ENCODE measurements at places on chromosomes 7 and 10.

GRCh38 chr10:112614072-112614471, 167.1 kb downstream of the VTI1A start:
- no peak for DNase-seq

DNA sequence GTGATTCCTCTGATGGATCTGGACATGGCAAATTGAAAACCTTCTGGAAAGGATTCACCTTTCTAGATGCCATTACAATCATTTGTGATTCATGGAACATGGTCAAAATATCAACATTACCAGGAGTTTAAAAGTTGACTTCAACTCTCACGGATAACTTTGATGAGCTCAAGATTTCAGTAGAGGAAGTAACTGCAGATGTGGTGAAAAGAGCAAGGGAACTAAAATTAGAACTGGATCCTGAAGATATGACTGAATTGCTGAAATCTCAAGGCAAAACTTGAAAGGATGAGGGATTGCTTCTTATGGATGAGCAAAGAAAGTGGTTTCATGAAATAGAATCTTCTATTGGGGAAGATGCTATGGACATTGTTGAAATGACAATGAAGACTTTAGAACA, 293.6 kb downstream of the ARHGAP12 start:
- no peak for DNase-seq

DNA sequence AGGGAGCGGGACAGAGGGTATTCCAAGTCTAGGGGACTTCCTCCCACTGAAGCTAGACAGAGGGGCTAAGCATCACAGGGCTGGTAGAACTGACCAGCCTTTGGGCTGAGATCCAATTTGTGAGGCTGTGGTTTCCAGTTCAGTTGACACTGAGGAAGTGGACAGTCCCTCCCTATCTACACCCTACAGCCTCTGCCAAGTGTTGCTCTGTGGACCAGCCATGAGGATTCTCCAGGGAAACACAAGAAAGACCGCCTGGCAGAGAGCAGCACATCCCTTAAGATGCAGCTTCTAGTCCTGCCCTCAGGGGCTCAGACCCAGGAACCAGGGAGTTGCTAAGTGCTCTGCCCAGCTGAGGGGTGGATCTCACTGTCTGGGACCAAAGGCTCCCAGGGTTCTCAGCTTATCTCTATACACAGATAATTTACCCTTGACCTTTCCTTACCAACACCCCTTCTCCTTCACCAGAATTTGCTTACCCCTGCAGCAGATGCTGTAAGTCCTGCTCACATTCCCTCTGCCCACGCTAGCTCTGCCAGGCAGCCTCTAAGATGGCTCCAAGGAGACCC, 252.0 kb downstream of the SKIDA1 start:
- no peak for DNase-seq

GRCh38 chr7:49341849-49342248, 417.5 kb downstream of the CDC14C start:
- no peak for DNase-seq

GRCh38 chr10:1156616-1156886, 100.4 kb downstream of the WDR37 start:
- DNase-seq = no peak

DNA sequence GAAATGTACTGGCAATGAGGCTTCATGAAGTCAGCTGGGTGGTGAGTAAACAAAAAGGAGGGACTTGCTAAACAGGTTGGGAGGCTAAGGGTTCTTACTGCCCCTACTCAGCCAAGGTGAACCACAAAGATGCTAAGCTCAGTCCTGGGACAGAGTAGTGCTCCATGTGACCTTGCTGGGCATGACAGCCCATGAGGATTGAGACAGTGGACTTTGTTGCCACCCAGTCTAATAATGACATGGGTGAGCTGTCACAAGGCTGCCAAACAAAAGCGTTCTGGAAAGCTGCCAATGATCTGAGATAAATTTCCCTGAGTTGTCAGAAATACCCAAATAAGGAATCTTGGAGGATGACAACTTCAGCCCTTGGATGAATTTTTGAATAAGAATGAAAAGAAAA, 75.2 kb downstream of the CLEC2L start:
- DNase-seq = no peak

Data from CD4-positive, alpha-beta T cell treated with Interleukin-2 at 100 ng/mL for 4 hours (primary cell).